ENCODE measurements at places on chromosomes 11 and 22.
A peak's percentile ranks its signal among the peaks of the same experiment; 100 is the strongest.

GRCh38 chr11:19846654-19847305, 134.1 kb downstream of the NAV2 start:
- peak; percentile 24 for DNase-seq

DNA sequence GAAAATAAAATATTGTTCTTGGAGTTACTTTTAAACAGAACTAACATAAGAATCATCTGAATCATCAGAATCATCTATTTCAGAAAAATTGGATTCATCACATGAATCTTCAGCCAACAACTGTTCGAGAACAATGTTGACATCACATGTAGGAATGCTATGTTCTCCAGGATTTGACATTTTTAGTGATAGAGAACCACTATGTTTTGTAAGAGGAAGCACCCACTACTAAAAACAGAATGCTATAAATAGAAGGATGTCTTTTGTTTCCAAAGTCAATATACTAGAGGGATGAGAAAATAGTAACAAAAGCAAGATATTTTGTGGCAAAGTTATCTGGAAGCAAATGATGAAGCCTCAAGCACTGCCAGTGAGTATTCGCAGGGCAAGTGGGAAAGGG, 263.4 kb upstream of the DDI1 start:
- no peak for DNase-seq

DNA sequence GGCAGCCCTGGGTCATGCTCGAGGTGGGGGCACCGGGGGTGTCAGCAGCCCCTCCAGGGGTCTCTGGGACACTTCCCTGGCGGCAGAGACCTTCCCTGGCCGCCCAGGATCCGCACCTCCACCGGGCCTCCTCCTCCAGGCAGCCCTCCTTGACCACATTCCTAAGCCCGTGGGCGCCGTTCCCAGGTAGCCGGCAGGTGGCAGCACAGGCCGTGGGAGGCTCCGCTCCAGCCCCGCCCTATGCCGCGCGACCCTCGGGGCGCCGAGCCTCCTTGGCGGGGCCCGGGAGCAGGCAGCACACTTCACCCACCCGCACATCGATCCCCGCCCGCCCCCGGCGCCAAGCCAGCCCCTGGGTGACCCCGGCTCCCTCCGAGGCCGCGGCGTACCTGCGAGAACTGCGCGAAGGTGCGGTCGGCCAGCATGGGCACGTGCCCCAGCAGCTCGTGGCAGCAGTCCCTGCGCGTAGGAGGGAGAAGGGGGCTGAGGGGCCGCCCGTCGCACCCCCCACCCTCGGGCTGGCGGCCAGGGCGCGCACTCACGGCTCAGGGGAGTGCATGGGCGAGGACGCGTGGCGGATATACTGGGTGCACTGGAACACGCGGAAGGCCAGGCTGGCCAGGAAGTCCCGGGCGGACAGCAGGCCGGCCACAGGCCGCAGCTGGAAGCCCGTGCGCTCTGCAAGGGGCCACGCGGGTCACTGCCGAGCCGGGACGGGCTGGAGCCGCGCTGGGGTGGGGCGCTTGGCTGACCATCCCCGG, 5.3 kb upstream of the INS start:
- DNase-seq, result no peak

GRCh38 chr22:22429369-22430108, 79.0 kb downstream of the ZNF280B start:
- DNase-seq, result no peak

DNA sequence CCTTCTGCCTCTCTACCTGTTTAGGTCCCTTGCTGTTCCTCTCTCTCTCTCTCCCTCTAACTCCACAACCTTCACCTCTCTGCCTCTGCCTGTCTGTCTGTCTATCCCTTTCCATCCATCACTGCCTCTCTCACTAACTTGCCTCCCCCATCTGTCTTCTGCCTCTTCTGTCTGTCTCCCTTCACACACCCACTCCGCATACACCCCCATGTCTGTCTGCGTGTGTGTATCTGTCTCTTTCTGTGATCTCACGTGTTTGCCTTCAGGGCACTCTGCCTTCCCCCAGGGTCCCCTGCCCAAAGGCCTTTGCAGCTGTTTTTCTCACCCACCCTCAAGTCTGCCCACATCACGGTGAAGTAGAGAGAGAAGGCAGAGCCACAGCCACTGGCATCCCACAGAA, 7.9 kb downstream of the RTN4RL2 start:
- DNase-seq, result no peak

DNA sequence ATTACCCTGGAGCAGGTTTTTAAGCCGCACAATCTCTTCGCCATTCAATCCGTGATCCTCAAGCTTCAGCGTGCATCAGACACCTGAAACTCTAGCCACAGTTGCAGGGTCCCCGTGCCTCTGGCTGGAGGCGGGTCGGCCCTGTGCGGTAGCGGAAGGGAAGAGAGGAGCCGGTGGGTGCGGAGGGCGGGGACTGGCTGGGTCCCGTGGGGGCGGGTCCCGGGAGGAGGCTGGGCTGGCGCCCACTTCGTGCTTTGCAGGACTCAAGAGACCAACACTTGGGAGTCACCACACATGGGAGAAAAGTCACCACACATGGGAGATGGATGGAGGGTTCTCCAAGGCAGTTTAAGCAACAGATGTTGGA, 772 bp downstream of the C22orf15 start:
- DNase-seq, result no peak

DNA sequence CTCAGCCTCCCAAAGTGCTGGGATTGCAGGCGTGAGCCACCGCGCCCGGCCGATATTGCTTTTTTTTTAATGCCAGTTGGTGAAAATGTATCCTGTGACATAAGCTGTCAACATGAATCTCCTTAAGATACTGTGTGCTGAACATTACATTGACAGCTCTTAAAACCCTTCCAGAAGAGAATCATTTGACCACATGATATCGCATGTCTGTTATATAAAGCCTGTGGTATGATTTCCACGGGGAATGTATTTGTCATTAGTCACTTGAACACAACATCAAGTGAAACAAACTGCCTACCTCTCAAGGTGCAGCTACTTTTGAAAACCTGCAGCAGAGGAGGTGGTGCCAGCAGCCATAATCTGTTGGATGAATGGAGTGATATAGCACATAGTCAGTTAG, 67.0 kb downstream of the BCL2L13 start:
- DNase-seq, result no peak

DNA sequence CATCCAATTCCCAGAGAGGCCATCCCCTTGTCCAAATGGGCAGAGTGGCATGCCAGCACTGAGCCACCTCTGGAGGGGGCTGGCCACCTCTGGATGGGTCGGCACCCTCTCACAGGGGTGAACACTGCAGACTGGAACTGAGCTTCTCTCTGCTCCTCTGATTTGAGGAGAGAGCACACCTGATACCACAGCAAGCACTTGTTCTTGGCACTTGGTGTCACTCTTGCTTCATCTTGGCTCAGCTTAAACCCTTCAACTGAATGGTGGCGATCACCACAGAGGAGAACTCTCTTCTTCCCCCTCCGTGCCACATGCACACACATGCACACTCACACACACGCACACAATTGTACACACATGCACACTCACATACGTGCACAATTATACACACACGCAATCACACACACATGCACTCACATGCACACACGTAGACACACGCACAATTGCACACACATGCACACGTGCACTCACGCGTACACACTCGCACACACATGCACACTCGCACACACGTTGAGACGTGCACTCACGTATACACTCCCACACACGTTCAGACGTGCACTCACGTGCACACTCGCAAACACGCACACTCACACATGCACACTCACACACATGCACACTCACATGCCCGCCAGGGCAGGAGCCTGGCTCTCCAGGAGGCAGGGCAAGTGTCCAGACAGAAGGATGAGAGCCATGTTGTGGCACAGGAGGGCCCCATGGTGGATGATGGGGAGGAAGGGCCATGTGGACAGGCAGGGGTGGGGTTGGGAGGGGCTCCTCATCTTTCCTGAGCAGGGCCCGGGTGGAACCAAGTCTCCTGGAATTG, 23.4 kb downstream of the OVOL1 start:
- no peak for DNase-seq

- DNase-seq, result no peak
Observed at GRCh38 chr11:118921121-118921928, 4.4 kb downstream of the BCL9L start.

DNA sequence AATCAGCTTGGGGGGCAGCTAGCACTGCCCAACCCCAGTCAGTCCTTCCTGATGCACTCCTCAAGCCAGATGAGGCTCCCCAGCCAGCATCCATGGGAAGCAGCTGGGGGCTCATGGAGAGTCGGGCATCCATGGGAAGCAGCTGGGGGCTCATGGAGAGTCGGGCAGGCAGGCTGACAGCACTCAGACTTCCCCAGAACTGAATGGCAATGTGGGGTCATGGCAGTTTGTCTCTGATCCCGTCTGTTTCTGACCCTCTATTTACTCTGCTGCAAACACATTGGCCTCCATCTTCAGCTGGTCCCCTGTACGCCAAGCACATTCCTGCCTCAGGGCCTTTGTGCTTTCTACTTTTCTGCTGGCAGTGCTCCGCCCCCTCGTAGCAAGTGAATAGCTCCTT, 314.8 kb downstream of the NTM start:
- DNase-seq, result no peak

GRCh38 chr11:65906602-65907001, 6.4 kb upstream of the FOSL1 start:
- no peak for DNase-seq

DNA sequence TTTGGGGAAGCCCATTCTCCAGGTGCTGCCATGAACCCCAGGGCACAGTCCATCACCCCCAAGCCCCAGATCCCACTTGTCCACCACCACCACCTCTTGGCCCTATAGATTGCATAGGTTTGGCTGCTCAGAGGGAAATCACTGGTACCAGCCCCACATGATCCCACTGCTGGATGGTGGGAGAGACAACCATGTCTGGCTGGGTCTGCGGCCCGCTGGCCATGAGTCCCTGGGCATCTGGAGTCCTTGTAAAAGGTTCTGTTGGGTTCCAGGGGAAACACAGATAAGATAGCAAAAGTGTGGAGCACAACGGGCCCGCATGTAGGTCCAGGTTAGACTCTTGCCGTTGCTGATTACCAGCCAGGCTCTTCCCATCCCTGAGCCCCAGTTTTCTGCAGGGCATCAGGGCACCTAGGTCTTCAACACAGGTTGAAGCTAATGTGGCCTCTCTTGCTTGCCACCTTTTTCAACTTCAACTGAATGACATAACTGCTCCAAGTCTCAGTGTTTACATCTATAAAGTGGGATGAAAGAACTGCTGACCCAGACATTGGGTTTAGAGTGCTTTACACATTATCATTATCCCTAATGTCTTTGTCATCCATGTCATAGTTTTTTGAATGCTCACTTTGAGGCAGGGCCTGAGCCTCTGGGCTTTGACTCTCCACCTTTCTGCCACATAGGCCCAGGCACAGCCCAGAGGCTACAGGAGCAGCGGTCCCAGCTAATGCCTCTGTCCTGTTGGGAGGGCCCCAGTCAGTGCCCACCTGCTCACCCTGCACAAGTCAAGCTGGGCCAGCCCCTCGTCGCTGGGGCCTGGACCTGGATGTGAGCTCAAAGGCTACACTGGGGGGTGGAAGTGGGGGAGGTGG, 1.0 kb upstream of the TANGO2 start:
- no peak for DNase-seq

GRCh38 chr22:40451210-40451609, 80.8 kb downstream of the SGSM3 start:
- no peak for DNase-seq

DNA sequence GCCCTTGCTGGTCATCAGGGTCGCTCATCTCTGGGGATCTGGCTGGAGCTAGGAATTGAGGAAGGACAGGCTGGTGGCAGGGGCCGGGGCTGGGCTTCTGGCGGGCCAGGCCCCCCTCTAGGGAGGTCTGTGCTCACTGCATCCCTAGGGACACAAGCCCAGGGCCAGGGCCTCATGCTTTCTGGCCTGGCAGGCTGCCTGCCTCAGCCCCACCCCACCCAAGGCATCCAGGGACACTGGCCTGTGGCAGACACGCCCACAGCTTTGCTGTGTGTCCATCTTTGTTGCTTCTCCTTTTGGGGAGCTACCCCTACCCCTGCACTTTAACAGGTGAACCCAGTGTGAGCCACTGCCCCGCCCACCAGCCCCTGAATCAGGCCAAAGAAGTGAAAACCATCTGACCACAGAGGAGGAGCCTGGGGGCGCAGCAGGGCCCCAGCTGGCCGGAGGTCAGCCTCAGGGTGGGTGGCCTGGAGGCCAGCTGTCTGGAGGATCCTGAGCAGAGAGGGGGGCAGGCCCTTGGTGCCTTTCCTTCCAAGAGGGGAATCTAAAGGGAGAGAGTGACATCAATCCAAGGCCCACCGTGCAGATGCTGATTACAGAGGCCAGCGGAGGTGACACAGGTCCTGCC, 26.8 kb upstream of the CELSR1 start:
- no peak for DNase-seq

- no peak for DNase-seq
Observed at GRCh38 chr11:77345621-77346020, 44.1 kb upstream of the GDPD4 start.

- no peak for DNase-seq
Observed at GRCh38 chr22:46370584-46371291, 35.2 kb downstream of the TRMU start.
